ENCODE measurements at places on chromosomes 13 and 19.

- no peak for DNase-seq
Measured at GRCh38 chr13:70424428-70424827, 316.2 kb upstream of the KLHL1 start.

DNA sequence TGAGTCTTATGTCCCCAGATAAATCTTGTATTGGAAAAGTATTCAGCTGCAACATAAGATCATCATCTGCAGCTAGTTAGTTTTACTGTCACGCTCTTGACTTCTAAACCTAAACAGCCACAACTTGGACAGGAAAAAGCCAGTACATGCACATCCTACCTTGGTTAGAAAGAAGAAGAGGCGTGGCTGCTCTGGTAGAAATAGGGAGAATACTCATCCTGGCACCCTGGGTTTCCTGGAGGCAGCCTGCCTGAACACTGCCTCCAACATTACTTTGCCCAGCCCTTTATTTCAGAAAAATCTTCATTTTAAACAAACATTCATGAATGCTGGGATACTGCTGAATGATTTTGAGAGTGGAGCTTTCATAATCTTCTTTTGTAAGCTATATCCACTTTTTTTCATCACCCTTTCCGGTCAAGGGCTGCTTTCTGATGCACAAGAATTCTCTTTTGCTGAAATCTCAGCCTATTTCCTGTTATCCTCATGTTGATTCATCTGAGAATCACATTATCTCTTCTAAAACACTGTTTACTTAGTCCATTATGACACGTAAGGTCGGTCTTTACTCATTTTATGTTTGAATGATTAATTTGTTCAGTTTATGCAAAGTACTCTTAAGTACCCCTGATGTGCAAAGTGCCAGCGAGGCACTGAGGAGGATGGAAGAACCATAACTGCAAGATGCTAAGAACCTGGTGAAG lies 55.2 kb downstream of the STARD13 start:
- no peak for DNase-seq

DNA sequence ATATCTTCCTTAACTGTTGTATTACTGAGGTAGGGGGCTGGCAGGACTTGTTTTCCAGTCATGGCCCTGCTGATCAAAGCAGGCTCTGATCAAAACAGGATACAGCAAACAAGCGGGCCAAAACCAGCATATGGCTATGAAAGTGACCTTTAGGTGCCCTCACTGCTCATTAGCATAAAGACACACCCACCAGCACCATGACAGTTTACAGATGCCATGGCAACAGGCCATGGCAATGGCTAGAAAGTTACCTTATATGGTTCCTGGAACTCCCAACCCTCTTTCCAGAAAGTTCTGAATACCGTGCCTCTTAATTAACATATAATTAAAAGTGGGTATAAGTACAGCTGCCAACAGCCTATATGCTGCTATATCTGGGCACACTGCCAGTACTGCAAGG lies 551.4 kb upstream of the SGCG start:
- no peak for DNase-seq

DNA sequence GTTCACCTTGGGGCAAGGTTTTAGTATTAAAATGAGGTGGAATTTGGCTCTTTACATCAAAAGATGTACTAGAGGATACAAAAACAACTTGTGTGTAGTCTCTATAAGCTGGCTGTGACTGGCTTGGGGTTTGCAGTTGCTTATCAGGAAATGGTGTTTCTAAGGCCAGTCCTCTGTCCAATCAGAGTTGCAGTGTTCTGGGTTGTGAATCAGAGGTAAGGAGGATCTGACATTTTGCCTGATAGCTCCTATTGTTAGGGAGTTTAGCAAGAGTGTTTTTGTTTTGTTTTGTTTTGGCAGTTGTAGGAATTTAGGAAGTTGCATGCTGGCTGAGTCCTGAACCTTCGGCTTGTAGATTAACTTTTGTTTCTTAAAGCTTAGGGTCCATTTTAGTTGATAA lies 20.1 kb upstream of the ESD start:
- no peak for DNase-seq

DNA sequence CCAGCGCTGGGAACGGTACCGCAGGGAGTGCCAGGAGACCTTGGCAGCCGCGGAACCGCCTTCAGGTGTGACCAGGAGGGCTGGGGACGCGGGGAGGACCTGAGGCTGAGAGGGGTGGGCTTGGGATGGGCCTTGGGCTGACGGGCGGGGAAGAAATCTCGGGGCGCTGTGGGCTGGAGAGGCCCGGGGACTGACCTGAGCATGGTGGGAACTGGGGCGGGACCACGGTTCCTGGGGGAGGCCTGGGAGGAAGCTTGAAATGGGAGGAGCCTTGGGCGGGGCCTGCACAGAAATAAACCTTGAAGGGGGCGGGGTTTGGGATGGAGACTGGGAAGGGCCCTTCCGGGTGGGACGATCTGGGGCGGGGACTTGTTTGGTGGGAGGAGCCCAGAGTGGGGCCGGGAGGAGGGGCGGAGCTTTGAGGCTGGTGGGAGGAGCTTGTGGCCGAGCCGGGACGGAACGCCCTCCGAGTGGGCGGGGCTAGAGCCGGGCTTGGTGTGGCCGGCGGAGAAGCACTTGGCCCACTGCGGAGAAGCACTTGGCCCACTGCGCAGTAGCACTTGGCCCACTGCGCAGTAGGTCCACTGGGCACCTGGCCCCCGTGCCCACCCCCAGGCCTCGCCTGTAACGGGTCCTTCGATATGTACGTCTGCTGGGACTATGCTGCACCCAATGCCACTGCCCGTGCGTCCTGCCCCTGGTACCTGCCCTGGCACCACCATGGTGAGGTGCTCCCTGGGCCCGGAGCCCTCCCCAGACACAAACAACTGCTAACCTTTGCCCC lies 2.8 kb downstream of the GIPR start:
- peak; percentile 67 for DNase-seq

GRCh38 chr13:93996481-93996880 lies 483.0 kb downstream of the DCT start:
- DNase-seq: no peak

GRCh38 chr13:28753208-28753892 lies 34.6 kb upstream of the SLC46A3 start:
- peak; percentile 95 for DNase-seq

DNA sequence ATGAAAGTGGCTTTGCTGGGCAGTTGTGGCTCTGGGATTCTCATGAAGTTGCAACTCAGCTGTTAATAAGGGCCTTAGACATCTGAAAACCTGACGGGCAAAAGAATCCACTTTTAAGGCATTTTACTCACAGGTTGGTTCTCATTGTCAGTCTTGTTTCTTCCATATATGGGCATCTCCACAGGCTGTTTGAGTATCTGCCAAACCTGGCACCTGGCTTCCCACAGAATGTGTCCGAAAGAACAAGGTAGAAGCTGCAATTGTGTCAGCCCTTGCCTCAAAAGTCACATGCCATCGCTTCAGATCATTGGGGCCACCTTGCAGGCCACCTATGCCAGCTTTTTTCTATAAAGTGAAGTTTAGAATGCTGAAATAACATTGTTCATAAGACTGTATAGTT lies 102.4 kb downstream of the KCTD12 start:
- DNase-seq: no peak

DNA sequence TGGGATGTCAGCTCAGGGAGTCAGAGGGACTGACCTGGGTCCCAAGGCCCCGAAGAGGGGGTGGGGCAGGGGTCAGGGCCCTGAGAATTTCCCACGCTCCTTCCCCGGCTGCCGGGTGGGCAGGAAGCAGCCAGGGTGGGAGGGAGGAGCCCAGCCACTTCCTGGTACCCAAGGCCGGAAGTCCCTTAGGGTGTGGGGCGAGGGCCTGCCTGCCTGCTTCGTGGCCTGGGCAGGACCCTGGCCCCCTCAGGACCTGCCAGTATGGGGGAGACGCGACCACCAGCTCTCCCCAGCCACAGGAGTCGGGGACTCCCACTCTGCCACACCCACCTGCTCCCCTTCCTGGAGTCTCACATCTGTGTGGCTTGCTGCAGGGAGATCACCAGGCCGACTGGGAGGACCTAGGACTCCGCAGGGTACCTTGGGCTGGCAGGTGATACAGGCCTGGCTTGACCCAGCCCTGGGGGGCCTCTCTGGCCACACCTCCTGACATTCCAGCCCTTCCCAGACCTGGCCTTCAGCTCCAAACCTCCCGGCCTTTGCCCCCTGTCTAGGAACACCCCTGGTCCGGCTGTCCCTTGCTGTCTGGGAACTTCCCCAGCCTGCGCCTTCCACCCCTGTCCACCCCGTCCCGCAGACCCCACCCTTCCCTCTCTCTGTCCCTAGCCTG lies 9.8 kb upstream of the CIRBP start:
- peak; percentile 50 for DNase-seq

DNA sequence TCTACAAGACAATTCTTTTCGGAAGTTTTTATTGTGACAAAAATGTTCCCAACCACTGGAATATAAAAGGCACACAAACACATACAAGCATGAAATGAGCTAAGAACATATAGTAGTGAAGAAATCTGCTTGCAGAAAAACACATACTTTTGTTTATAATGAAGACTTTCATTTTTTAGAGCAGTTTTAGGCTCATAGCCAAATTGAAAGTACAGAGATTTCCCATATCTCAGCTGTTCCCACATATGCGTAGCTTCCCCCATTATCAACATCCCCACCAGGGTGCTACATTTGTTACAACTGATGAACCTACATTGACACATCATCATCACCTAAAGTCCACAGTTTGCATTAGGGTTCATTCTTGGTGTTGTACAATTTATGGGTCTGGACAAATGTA lies 249.4 kb downstream of the KCTD12 start:
- no peak for DNase-seq

- DNase-seq: no peak
Measured at GRCh38 chr19:21482863-21483276, 22.5 kb upstream of the ZNF429 start.

DNA sequence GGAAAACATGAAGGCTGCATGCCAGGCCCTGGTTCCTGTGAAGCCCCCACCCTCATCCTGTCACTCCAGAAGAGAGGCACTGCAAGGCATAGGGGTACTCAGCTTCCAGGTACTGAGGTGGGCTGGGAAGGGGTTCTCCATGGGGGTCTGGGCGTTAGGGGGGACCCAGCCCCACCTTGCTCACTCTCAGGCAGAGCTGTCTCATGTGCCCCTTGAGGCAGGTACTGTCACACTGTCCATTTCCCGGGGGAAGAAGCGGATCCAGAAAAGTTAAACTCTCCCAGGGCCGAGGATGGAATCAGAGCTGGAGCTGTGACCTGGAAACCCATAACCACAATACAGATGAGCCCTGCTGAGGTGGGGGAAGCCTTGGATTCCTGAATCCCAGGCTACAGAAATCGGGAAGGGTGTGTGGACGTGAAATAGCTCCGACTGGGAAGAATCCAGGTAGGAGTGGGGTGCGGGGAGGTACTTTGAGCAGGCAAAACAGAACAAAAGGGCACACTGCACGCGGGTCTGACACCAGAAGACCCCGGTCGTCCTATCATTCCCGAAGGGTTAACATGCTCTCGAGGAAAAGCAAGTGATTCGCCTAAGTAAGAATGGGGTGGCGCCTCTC lies 540 bp upstream of the USE1 start:
- no peak for DNase-seq

GRCh38 chr13:91167706-91168385 lies 179.6 kb upstream of the MIR17HG start:
- DNase-seq: peak; percentile 46

- DNase-seq: no peak
Measured at GRCh38 chr13:71831716-71832115, 35.3 kb downstream of the DACH1 start.

DNA sequence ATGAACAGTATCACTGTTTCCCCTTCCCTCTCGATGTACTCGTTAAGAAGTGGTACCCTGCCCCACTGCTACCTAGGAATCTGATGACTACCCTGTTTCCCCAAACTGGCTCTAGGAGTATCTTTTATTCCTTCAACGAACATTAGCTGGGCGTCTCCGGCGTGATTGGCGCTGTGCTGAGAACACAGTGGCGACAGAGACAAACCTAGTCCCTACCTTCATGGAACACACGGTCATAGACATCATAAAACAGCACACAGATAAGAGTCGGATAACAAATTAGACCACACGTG lies 730 bp downstream of the SYMPK start:
- DNase-seq: no peak

- no peak for DNase-seq
Measured at GRCh38 chr13:104898484-104898883, 1637.0 kb downstream of the EFNB2 start.

DNA sequence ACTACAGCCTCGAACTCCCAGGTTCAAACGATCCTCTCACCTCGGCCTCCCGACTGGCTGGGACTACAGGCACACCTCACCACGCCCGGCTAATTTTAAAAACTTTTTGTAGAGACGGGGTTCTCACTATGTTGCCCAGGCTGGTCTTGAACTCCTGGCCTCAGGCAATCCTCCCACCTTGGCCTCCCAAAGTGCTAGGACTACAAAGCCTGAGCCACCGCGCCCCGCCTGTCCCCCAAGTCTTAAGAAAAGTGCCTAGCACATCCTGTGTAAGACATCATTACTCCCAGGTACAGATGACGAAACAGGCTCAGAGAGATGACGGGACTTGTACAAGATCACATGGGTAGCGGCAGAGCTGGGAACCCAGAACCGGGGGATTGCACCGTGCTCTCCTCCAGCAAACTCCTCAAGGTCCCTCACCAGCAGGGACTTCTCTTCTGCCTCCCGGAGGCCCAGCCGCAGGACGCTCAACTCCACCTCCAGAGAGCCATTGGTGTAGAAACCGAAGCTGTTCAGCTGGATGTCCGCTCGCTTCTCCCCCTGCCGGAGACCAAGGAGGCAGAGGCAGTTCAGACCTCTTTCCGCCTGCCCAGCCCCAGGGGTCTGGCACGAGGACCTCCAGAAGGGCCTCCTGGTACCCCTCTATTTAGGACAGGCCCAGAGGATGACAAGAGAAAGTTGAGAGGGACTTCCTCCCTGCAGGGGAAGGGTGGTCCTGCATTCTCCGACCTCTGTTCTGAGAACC lies 1.0 kb downstream of the GPR108 start:
- peak; percentile 87 for DNase-seq

DNA sequence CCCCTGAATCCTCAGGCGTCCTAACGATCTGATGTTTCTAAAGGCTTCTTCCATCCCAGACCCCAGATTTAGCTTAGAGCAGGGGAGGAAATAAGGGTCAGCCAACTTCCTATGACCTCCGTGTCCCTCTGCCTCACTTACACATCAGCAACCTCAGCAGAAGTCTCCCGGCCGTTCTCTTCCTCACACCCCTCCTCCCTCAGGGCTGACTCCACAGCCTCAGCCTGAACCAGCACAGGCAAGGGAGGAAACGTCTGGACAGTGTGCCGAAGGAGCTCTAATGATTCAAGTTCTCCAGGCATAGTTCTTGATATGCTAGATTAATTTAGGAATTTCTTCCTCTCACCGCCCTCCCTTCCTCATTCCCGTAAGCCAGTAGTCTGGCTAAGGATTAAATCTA lies 121.4 kb downstream of the NUFIP1 start:
- no peak for DNase-seq
